Sciatic nerve (tissue), 2 donors: ENCODE measurements at places on chromosomes 6 and 20. TPM values are rescaled to one million over a fixed set of nuclear protein-coding genes. Genes with fewer than 3 reads are reported as not detected.

DNA sequence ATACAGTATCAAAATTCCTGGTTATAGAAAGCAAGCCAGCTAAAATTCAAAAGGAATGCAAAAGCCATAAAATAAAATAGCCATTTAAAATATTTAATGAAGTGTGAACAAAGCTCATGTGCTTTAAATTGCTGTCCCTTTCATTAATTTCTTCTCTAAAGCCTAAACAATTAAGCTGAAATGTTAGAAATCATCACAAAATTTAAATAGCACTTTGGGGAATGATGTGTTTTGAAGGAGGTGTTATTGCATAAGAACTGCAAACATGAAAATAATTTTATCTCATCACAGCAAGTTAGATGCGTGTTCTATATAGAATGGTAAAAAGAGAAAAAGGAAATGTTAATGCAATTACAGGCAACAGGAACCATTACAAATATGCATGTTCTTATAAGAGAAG lies 111.0 kb downstream of the RIMS1 start:
- no peak for DNase-seq

DNA sequence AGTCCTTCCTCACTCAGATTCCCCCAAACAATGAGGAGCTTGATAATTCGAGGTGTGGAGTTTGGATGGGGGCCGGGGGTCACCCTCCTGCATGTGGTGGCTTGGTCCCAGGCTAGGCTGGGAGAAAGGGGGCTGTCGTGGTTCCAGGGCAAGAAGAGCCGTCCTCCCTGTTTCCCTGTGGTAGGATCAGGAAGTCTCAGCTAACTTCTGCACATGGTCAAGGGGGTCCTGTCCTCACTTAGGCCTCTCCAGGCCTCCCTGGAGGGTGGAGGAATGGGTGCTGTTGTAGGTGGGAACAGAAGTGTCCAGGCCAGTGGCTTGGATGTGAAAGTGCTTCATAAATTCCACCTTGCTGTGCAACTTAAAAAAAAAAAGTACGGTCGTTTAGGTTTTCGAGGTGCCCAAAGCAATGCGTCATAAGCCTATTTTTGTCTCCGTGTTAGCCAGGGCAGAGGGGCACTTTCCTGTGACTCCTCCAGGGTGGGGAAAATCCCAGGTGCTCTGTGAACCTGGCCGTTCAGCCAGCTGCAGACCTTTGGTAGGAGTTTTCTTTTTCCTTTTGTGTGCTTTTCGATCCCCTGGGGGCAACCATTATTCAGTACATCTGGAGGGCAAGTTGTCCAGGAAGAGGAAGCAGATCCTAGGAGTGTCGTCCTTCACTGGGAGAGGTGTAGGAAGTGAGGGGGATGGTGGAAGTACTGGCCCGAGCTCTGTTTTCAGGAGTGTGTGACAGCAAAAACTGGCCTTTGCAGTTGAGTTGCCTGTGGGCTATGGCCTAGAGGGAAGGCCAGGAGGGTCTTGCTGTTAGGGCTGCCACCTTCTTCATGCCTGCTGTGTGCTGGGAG lies 9.6 kb downstream of the IGF2R start:
- no peak for DNase-seq

GRCh38 chr20:39825950-39826349 lies 863.1 kb downstream of the MAFB start:
- no peak for DNase-seq

DNA sequence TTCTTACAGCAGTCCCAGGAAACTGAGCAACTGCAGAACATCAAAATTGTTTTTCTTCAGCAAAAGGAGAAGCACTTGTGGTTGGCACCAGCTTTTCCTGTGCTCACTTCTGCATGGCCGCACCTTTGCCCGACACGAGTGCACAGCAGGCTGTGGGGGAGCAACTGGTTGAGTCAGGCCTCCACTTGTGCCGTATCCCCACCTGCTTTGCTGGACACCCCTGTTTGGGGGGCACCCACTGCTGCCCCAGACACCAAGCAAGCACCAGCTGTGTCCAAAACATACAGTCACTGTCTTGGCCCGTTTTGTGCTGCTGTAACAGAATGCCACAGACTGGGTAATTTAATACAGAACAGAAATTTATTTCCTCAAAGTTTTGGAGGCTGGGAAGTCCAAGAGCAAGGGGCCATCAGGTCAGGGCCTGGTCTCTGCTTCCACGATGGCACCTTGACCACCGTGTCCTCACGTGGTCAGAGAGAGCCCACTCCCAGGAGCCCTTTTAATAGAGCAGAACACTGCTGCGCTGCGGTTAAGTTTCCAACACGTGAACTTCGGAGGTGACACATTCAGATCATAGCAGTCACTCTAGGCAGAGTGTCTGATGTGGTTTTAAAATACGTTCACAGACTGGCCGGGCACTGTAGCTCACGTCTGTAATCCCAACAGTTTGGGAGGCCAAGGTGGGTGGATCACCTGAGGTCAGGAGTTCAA lies 8.7 kb upstream of the GMEB2 start:
- no peak for DNase-seq

DNA sequence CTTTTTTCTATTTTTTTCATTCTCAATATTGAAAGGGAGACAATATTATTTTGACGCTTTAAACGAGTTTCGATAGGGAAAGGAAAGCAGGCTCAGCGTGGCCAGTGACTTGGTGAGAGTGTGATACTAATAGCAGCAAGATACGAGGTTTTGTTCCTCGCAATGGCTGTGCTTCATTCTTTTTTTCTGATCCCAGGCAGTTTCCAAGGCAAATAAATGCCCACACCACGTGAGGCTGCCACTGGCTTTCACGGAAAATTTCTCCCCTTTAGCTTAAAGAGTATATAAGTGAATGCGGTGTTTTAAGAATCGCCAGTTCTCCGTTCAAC lies 196.4 kb upstream of the ZNF184 start:
- no peak for DNase-seq

GRCh38 chr6:13384506-13384905 lies 56.2 kb upstream of the TBC1D7 start:
- no peak for DNase-seq

The ABCC10 gene
- 31.7 TPM for total RNA-seq

The CDS2 gene
- 62.7 TPM for total RNA-seq

The PPP1R16B gene
- total RNA-seq = 7.5 TPM
